Activated CD4-positive, alpha-beta T cell treated with anti-CD3 and anti-CD28 coated beads for 36 hours (primary cell): ENCODE measurements at places on chromosomes 4 and X.

DNA sequence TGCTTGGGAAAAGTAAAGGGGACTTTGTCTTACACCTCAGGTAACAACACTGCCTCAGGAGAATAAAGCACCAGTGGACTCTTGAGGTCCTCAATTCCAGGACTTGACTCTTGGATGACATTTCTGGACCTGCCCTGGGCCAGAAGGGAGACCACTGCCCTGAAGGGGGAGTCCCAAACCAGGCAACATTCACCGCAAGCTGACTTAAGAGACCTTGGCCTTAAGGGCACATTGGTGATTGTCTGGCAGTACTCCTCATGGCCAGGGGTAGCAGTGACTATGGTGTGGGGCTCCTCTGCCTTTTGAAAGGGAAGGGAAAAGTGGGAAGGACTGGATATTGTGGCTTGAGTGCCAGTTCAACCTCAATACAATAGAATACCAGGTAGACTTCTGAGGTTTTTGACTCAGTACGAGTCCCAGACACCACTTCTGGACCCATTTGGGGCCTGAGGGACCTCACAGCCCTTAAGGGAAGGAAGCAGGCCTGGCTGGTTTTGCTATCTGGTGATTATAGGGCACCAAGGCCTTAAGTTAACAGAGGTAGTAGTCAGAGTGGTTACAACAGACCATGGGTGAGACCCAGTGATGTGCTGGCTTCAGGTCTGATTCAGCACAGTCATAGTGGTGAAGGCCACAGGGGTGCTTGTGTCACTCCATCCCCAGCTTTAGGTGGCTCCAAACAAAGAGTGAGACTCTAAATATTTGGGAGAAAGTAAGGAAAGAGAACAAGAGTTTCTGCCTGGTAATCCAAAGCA lies 121.2 kb upstream of the TET2 start:
- H3K27me3 ChIP-seq = peaks cover 14% of the 10 kb centered on the region
- no peak for DNase-seq
- H3K27ac ChIP-seq = no peak overlapping the region

DNA sequence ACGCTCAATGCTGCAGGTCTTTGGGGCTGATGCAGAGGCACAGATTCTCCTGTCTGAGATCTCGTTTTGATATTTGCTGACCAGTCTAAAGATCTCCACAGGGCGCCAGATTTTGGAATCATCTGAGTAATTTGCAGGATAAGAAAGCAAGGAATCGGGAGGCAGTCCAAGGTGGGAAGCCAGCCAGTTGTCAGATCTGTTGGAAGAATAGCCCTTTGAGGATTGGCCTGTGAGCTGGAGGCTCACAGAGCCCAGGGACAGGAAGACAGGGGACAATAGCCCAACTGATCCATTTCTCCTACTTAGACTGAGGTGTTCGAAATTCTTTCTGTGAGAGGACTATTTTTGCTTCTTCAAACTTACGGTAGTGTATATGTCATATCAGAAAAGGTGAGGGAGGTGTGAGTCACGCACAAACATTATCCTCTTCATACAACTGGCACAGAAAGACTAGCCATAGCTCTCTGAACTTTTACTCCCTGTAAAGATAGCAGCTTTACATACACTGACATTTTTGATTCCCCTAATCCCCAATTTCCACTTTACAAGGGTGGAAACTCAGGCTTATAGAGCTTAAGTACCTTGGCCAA lies 8.8 kb downstream of the DIPK2B start:
- peaks cover 37% of the 10 kb centered on the region for H3K4me1 ChIP-seq
- H3K4me3 ChIP-seq = peak overlapping the region; percentile 34
- H3K27ac ChIP-seq = peak overlapping the region; percentile 90
- peak; percentile 16 for DNase-seq

GRCh38 chrX:44898411-44899221 lies 25.6 kb downstream of the KDM6A start:
- H3K4me1 ChIP-seq = peaks cover 39% of the 10 kb centered on the region
- DNase-seq = peak; percentile 16
- peaks cover 17% of the 10 kb centered on the region for H3K36me3 ChIP-seq
- no peaks in the 10 kb centered on the region for H3K27me3 ChIP-seq

GRCh38 chr4:52751487-52751911 lies 274 bp upstream of the ERVMER34-1 start:
- peaks cover 5% of the 10 kb centered on the region for H3K4me1 ChIP-seq
- H3K27ac ChIP-seq = no peak overlapping the region
- DNase-seq = peak; percentile 16
- H3K36me3 ChIP-seq = peaks cover 2% of the 10 kb centered on the region

DNA sequence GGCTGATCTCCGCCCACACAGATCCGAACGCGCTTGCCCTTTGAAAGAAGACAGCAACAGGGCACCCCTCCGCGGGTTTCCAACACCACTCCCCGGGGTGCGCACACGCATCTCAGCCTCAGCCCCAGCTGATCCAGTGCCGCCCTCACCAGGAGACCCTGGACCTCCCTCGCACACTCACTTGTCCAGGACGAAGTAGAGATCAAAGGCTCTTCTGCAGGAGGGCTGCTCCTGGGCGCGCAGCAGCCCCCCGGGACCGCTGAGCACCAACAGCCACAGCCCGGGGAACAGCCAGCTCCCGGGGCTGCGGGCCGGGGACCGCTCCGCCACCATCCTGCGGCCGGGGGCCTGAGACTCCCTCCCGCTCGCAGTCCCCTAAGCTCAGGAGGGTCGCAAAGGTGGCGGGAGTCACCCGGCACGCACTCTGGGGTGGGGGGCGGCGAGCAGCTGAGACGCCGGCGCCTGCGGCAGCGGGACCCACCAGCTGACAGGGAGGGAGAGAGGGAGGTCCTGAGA lies 743 bp downstream of the ANTXR2 start:
- H3K27ac ChIP-seq = peak overlapping the region; percentile 82
- DNase-seq = peak; percentile 75
- peaks cover 84% of the 10 kb centered on the region for H3K4me1 ChIP-seq
- H3K36me3 ChIP-seq = peaks cover 15% of the 10 kb centered on the region
- peak overlapping the region; percentile 80 for H3K4me3 ChIP-seq

GRCh38 chr4:84582988-84583875 lies at the start of gene CDS1:
Gene CDS1 (plus strand): TSS chr4:84583127. CDS start chr4:84583402, 275 bp downstream.
- peak within 1 kb of the TSS; percentile 68 for H3K4me3 ChIP-seq
- peaks cover 43% of the 10 kb centered on the region for H3K27me3 ChIP-seq
- no peaks in the 10 kb centered on the region for H3K36me3 ChIP-seq
- H3K27ac ChIP-seq = peak within 1 kb of the TSS; percentile 32

- no peaks in the 10 kb centered on the region for H3K4me1 ChIP-seq
- H3K4me3 ChIP-seq = no peak within 1 kb of the TSS
- peak; percentile 4 for DNase-seq
- H3K27ac ChIP-seq = no peak within 1 kb of the TSS
- H3K27me3 ChIP-seq = peaks cover 2% of the 10 kb centered on the region
- no peaks in the 10 kb centered on the region for H3K36me3 ChIP-seq
Measured at GRCh38 chrX:35919536-35920309, at the start of gene CFAP47. Gene CFAP47 (plus strand): TSS chrX:35919734. CDS start chrX:35919800, 66 bp downstream.
